Activated naive CD8-positive, alpha-beta T cell treated with anti-CD3 and anti-CD28 coated beads, Interleukin-2, amount 50 U/mL, for 24 hours (primary cell): ENCODE measurements at places on chromosomes 2 and 18.

DNA sequence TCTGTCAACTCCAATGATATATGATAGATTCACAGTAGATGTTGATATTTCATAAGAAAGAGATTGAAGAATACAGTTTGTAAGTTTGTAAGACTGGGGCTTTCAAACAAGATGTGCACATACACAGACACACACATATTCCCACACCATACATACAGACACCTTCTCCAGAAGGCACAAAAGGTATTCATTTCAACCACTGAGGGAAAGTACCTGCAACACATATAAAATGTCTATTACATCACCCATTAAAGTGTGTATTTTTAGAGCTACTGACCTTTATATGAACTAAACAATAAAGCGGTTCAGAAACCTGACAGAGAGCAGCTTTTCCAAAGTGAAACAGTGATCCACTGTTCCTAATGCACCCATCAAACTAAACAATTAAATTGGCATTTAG, 53.3 kb downstream of the CCDC148 start:
- DNase-seq = no peak

DNA sequence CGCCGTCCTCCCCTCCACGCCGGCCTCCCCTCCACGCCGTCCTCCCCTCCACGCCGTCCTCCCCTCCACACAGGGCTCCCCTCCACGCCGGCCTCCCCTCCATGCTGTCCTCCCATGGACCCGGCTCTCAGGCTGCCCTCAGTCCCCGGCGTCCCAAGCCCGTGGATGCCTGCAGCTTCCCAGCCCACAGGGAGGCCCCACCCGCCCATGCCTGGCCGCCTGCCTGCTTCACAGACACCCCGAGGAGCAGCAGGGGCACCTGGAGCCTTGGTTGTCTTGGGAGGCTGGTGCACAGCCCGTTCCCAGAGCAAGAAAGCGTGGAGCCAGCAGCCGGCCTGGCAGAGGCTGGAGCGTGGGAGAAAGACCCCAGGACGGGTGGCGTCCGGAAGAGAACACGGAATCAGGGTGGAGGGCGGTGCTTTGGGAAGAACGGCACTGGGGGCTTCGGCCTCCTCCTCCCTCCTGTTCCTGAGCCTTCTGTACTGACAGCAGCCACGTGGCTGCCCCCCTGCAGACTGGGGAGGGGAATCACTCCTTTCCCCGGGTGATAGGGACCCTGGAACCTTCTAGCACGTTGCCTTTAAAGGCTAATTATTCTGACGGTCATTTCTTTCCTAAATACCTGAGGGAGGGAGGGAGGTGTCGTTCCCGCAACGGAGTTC, 26.2 kb upstream of the KCNG2 start:
- no peak for DNase-seq

DNA sequence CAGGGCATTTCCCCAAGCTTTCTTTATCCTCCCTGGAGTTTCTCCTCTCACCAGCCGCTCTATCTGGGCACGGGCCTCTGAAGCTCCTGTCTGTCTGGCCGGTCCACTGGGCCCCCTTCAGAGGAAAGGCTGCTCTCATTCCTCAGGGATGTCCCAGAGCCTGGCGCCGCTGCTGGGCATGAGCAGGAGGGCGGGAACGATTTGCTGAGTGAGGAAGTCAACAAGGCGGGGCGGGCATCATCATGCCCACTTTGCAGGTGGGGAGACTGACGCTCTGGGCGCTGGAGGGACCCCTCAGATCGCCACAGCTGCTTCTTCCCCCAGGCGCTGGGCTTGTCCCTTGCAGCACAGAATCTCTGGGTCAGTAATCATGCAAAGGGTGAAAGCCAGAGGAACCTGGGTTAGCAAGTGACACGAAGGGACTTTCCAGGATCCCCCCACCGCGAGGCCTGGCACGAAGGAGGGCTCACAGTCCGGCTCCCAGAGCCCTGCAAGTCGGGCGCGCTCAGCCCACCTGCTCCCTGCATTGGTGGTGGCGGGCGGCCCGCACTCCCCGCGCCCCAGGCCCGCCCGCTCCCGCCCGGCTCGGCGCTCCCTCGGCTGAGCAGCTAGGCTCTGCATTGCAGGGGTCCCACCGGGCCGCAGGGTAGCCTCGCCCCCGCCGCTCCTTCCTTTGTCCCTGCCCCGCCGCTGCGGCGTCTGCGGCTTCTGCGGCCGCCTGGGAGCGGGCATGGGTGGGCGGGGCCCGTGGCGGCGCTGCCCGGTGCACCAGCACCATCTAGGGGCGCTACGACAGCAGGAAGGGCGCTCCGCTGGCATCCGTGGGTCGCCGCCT, 157.8 kb downstream of the CYRIA start:
- peak; percentile 14 for DNase-seq

GRCh38 chr18:12658426-12659138, 675 bp upstream of the SPIRE1 start:
- peak; percentile 27 for DNase-seq

DNA sequence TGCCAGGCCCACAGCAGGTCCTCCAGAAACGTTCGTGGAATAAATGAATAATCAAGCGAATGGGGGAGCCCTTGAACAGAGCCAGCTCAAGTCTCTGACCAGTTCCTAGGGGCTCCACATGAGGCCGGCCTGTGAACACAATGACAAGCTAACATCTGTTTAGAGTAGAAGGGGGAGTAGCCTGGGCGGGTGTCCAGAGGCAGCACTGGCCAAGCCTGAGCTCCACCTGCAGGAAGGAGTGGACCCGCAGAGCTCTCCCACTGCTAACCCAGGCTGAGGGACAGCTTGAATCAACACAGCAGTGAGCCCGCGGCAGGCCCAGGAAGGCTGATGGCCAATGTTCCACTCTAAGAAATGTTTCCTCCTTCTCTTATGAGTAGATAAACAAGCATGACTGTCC, 234.8 kb upstream of the RAB6C start:
- DNase-seq = no peak

GRCh38 chr2:122736279-122736678, 980.8 kb downstream of the TSN start:
- DNase-seq = no peak

DNA sequence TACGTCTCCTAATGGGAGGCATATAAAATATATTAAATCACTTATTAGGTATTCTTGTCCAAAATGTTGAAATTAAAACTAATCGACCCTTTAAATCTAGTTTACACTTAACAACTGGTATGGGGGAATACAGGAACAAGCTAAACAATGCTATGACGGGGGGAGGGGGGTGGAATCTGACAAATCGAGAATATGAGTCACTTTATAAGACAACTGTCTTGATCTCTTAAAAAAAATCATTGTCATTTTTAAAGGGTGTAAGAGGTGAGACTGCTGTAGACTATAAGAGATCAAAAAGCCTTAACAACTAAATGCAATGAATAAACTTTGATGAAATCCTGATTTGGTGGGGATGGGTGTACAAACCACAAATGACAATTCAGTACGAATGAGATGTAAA, 6.0 kb downstream of the MAP3K2 start:
- DNase-seq = no peak

DNA sequence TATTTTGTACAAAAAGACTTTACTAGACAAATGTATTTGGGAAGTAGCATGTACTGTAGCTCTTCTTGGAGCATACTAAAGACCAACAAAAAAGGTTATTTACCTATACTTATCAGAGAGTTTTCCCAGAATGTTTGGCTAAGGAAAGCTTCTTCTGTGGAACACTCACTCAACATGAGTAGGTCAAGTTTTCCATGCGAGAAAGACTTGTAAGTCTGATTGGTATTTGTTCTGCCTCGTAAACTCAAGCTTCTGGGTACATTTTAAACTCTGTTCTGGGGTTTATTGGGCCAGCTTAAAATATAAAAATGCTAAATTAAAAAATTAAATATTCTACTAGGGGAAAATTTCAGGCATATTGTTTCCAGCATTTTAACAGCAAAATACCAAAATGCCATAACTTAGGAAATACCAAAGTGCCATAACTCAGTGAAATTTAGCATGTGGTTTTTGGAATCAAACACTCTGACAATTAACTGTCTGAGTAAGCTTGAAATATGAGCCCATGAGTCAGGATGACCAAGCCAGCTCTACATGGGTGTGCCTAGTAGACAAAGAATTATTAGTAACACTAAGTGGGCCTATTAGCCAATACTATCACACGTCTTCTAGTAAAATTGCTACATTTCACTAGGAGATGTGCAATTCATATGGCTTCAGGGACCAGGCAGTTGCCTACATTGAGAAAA, 47.3 kb upstream of the SERPINE2 start:
- no peak for DNase-seq

DNA sequence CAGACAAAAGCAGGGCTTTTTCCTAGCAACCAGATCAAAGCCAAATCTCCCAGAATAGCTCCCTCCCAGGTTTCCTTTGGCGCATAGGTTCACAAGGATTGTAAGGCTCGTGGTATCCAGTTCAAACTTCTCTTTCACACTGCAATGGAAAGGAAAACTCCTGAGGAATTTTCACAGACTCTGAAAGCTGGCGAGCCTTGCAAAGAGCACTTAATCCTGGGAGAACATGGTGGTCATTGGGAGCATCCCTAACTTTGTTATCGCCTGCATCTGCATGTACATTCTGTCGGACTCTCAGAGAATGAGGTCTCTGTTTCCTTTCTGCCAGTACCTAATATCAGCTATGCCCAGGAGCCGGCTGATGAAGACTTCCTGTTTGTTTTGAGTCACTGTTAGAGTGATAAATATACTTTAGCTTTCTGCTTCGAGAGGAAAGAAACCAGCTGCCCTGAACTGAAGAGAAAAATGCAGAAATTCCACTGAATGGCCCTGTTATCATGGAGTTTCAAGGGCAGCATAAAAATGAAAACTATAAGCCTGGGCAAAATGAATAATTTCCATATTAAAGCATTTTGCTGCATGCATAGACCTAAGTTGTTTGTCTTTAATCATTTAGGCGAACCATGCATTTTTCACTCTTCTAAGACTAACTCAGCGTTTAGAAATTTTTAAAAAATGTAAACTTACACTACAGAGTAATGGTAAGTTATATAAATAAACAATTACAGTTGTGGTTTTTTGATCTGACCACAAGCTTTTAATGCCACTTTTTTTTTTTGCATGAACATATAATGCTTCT, 76.4 kb upstream of the ZEB2 start:
- DNase-seq = no peak

GRCh38 chr2:225598897-225599296, 199.4 kb downstream of the NYAP2 start:
- DNase-seq = no peak

DNA sequence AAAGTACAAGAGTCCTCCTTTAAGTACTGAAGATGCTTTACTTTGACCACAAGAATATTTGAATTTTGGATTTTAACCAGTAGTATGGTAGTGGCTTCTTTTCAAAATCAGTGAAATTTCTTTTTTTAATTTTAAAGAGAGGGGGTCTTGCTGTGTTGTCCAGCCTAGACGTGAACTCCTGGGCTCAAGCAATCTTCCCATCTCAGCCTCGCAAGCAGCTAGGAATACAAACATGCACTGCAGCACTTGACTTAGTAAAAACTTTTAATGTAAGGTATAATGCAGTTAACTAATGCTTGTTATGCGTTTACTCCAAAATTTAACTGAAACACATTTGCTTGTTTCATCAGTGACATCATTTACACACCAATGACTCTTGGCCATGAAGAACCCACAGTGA, 49.6 kb downstream of the EML4 start:
- DNase-seq = no peak

GRCh38 chr2:240211598-240212424, 71.4 kb upstream of the OTOS start:
- DNase-seq = no peak

- DNase-seq = no peak
Measured at GRCh38 chr2:201152999-201153815, 29.7 kb upstream of the CASP10 start.

DNA sequence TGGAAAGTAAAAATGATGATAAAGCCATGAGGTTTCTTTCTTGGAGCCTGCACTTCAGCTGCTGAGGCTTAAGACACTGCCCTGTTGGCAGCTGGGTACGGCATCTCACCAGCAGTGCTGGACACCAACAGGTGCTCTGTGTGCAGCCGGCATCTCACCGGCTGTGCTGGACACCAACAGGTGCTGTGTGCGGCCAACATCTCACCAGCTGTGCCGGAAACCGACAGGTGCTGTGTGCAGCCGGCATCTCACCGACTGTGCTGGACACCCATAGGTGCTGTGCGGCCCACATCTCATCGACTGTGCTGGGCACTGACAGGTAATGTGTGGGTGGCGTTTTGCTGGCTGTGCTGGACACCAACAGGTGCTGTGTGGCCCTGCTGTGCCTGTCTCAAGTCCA, 190.8 kb downstream of the TMEM18 start:
- DNase-seq = no peak

DNA sequence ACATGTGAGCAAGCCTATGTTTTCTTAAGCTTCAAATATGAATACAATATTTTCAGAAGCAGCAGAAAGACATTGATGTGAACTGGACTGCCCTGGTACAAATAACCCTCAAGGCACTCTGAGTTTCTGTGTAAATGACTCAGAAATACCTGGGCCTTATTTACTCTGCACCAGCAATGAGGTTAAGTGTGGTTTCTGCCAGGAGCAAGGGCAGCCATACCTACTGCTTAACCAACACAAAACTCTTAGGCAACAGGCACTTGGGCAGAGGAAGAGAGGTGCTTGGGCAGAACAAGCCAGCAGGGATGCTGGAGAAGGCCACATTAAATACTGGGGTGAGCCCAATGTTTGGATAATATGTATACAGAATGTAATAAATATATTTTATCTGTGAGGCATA, 29.4 kb upstream of the ARL5A start:
- DNase-seq = no peak
